ENCODE measurements at places on chromosomes 1 and 21.

DNA sequence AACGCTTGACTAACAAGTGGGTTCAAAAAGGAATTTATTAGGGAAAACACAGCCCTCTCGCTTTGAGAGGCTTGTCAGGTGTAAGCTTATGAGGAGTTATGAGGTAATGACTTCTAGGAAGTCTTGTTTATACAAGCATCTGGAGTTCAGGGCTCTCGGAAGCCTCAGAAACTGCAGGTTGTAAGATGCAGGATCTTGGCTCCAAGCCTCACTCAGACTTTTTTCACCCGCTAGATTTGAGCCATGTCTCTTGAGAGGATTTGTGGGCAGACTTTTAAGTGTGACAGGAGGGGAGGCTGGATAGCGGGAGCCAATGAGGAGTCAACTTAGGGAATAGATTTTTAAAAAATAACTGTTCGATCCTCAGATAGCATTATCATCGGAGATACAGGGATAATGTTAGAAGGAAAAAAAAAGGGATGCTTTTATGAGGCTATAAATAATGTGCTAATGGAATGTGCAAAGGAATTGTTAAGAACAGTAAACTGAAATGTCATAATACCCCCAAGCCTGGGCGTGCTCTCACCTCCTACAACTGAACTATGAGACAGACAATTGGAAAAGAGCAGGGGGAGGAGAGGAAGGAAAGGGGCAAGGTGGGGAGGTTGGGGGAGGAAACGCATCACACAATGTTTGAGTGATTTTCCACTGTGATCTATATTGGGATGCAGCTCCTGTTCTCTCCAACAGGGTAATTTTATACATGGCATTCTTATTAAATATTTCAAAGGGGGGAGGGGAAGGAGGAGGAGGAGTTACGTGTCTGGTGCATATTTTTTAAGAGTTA, 107.4 kb upstream of the ESRRG start:
- DNase-seq = no peak

DNA sequence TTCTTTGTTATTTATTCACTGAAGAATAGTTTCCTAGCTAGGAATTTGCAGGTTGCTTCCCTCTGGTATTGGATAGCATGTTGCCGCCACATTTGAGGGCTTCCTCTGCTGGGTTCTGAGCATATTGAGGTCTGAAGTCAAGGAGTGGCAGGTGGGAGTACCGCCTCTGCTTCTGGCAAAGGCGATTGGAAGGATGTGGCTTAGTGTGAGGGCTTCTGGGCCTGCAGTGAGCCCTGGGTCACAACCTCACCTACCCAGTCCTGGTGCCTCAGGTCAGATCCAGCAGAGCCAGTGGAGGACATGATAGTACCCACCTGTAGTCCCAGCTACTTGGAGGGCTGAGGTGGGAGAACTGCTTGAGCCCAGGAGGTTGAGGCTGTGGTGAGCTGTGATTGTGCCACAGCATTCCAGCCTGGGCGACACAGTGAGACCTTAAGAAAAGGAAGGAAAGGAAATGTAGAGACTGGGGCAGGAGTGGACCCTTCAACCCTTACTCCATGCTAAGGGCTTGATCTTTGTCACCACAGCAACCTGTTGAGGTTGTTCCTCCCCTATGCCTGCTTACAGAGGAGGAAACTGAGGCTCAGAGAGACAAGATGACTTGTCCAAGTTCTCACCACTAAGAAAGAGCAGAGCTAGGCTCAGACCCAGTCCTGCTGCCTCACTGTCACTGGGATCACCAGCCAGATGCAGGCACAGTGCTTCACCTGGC, 22.8 kb downstream of the A3GALT2 start:
- no peak for DNase-seq

- no peak for DNase-seq
Observed at GRCh38 chr1:20555025-20555757, 2.8 kb downstream of the FAM43B start.

GRCh38 chr1:154574716-154575115, 7.1 kb downstream of the CHRNB2 start:
- no peak for DNase-seq

- DNase-seq = no peak
Observed at GRCh38 chr21:26759731-26760130, 85.5 kb downstream of the ADAMTS1 start.

DNA sequence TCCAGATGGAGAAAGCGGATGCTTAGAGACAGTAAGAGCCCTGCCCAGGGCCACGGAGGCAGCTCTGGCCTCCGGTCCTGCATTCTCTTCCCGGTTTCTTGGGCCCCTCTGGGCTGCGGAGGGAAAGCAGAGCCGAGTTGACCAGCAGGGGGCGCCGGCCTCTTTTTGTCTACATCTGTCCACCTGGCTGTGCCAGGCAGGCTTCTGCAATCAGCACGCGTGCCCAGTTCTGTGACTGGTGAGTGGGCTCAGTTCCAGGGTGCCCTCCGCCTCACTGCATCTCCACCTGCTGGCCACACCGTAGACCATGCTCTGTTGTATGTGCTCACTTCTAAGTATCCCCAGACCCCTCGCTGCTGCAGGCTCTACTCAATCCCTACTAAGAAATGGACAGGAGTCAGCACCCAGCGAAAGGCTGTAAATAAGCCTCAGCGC, 6.7 kb upstream of the HUNK start:
- DNase-seq = peak; percentile 14

GRCh38 chr1:6982860-6983259, 197.6 kb downstream of the CAMTA1 start:
- DNase-seq = no peak

All from activated T-helper 1 cell treated with Interleukin-2 at 50 U/mL for 16 hours (primary cell).